ENCODE measurements at places on chromosomes 3 and 15. TPM values are rescaled to one million over a fixed set of nuclear protein-coding genes. Genes with fewer than 3 reads are reported as not detected.

- no peak overlapping the region for H3K27ac ChIP-seq
- DNase-seq, result no peak
- no peak overlapping the region for H3K4me3 ChIP-seq
- H3K27me3 ChIP-seq, result no peaks in the 10 kb centered on the region
- H3K36me3 ChIP-seq, result no peaks in the 10 kb centered on the region
Measured at GRCh38 chr3:27675287-27675686, 46.8 kb downstream of the EOMES start.

- DNase-seq, result no peak
- no peaks in the 10 kb centered on the region for H3K4me1 ChIP-seq
- no peak overlapping the region for H3K27ac ChIP-seq
- H3K4me3 ChIP-seq, result no peak overlapping the region
Measured at GRCh38 chr3:123289391-123290106, 87.8 kb downstream of the SEC22A start.

- no peak overlapping the region for H3K4me3 ChIP-seq
- H3K27ac ChIP-seq, result no peak overlapping the region
- H3K27me3 ChIP-seq, result no peaks in the 10 kb centered on the region
Measured at GRCh38 chr15:62561059-62561519, 396.0 kb upstream of the C2CD4B start.

DNA sequence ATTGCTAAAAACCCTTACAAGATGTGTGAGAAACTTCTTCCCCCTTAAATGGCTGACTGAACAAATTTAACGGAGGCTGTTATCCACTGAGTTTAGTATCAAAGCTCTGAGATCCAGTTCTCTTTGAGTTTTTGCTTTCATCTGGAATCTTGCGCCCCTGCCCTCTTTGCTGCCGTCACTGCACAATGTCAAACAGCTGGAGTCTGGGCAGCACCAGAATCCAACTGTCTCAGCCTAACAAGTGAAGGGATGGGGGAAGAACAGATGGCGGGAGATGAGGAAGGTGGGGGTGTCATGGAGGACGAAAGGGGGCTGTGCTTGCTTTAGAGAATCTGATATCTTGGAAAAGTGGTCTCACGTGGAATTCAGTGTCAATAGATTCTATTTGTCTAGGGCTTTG, 7.0 kb upstream of the BOC start:
- no peak for DNase-seq
- H3K4me1 ChIP-seq, result no peaks in the 10 kb centered on the region

GRCh38 chr15:27842526-27842925, 256.6 kb downstream of the OCA2 start:
- no peak overlapping the region for H3K4me3 ChIP-seq
- no peak for DNase-seq
- no peaks in the 10 kb centered on the region for H3K36me3 ChIP-seq
- no peaks in the 10 kb centered on the region for H3K4me1 ChIP-seq

The PDZRN3 gene
- 86.3 TPM for total RNA-seq

The CLDN16 gene
- not detected for total RNA-seq

The CHRFAM7A gene
- total RNA-seq, result 13.2 TPM

The VWA5B2 gene
- total RNA-seq, result not detected
